ENCODE measurements at places on chromosomes 11 and 22.

DNA sequence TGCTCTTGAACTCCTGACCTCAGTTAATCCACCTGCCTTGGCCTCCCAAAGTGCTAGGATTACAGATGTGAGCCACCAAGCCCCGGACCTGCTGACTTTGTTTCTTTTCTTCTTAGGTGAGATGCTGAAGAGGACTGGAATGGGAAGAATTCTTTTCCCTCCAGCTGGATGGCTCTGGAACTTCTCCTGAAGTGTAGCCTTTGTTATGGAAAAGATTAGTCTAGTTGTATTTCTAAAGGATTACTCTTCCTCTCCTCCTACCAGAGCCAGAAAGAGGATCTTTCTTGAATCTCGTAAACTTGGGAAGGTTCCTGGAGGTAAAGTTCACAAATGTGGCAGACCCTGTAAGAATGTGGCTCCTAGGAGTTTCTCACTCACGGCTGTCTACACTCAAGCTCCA, 95.4 kb upstream of the LARGE1 start:
- DNase-seq: no peak

DNA sequence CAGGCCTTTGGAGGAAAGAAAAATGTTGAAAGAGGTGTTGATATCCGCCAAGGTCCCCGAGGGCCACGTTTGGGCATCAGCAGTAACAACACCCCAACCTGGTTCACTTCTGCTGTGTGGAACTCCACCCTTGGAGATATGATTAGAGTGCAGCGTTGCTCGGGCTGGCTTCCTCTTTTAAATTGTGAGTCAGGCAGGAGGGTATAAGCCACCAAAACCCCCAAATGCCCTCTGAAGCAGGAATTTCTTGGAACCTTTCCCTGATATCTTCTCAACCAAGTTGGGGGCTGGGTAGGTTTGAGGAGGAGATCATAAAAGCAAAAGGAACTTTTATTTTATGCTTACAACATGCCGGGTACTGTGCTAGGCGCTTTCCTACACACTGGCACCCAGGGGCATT, 6.4 kb upstream of the C11orf96 start:
- DNase-seq: no peak

- DNase-seq: no peak
Measured at GRCh38 chr11:45675646-45676045, 10.2 kb upstream of the CHST1 start.

DNA sequence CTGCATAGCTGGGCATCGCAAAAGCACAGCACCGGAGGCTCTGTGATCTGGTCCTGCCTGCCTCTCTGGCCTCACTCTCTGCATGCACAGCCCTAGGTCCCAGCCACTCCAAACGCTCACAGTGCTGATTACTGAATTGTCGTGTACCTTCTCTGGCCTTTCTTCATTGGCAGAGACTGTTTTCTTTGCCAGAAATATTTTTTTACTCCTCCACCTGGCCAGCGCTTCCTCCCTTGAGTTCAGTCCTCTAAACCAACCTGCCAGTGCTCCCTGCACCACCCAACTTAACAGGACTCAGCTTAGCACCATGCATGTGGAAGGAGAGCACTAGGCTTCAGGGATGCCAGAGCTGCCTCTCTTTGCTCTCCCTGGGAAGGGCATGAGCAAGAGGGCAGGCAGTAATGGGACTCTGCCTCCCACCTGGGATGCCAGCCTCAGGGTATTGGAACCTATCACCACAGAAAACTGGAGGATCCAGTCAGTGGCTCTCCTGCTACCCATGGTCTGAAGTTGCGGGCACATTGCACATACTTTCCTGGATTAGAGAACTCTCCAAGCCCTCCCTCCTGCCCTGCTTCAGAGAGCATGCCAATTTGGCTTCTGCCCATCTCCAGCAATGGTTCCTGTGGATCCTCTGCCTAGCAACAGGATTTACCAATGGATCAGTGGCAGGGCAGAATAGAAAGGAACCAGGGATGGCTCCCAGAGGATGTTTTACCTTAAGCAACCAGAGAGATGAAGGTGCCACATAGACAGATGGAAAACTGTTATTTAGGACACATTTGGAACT, 37.0 kb upstream of the GNAZ start:
- DNase-seq: no peak

DNA sequence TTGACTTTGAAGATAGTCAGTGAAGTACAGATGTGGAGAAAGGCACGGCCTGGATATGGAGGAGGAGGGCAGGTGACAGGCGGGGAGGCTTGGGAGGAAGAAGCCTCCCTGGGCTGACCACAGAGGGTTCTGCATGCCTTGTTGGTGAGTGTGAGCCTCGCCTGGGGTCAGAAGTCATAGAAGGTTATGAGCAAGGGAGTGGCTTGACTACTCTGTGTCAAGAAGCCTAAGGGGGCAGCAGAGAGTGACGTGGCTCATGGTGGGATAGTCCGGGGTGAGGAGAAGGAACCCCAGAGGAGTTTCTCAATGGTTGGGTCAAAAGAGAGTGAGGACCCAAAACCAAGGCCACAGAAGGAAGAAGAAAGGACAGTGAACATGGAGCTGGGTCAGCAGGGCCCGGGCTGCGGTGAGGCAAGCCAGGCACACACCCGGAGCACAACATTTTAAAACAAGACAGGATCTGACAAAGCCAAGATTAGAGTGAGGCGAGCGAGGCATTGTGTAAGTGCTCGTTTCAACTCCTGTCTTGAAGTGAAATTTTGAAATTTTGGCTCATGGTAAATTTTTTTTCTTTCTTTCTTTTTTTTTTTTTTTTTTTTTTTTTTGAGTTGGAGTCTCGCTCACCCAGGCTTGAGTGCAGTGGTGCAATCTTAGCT, 31.9 kb downstream of the PDGFB start:
- no peak for DNase-seq

DNA sequence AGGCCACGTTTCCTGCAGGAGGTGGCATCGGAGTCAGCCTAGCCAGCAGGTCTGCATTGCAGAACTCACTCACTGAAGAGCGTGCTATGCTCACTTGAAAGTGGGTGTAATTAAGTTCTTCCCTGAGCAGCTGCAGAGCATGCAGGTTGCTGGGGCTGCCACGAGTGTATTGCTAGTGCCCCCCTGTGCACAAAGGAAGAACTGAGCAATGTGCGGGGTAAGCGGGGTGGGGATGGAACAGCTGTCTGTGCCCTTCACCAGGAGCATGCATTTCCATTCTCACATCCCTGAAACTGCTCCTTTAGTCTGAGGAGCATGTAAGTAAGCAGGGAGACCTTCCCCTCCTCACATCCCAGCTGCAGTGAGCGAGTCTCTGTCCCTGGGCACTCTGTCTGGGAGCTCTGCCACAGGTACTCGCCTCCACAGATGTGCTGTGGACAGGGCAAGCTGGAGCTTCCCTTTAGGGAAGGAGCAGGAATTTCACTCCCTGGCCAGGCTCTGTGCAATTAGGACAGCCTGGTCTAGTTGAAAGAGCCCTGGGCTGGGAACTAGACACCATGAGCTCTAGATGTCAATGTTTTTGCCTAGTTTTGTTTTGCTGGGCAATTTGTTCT, 1031.8 kb downstream of the NTM start:
- no peak for DNase-seq

DNA sequence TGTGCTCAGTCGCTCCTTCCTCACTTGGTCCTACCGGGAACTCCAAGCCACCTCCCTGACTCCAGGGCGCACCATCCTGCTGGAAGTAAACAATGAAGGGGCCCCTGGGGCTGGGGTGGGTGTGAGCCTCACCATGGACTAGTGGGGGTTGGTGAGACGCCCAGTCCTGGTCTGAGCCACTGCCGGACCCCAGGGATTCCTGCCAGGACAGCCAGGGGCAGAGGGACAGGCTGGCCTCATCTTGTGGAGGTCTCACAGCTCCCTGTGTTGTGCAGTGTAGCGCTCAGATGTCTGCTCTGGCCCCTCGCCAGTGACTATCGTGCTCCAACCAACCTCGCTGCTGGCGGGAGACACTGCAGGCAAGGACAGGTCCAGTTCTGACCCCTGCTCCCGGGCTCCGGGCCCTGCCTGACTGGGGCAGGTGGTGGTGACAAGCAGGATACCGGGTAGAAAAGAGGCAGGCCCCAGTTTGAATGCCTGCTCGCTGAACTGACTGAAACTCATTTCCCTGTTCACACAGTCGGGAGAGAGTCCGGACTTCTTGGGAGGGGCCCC, 1021.4 kb downstream of the BRD1 start:
- no peak for DNase-seq

GRCh38 chr11:122847466-122847865, 9.2 kb downstream of the CRTAM start:
- DNase-seq: no peak

DNA sequence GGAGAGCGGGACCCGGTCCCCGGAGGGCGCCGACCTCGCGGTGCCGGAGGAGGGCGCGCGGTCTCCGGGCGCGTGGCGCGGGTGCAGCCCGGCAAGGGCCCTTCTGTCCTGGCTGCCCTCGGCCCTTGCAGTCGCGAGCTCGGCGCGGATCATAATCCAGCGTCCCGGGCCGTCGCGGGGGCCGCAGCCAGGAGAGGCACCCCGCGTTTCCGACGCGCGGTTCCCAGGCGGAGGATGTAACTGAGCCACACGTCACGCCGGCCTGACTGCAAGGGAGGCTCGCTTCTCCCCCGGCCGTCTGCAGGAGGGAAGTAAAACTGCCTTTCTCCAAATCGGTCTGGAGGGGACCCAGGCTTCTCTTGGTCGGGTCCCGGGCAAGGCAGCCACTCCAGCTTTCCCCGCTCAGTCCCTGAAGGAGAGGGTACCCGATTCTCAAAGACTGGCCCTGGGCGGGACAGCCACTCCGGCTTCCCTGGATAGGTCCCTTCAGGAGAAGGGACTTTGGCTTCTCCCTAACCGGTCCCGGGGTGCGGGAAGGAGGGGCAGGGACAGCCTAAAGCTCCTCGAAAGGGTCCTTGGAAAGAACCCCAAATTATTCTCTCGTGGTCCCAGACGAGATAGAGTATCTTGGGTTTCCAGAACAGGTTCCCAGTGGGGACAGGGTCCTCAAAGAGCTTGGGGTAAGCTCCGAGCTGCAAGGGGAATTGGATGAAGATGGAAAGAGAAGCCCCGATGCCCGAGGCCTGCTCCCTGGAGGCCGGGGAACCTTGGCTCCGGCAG, 836 bp downstream of the SPON1 start:
- DNase-seq: no peak

DNA sequence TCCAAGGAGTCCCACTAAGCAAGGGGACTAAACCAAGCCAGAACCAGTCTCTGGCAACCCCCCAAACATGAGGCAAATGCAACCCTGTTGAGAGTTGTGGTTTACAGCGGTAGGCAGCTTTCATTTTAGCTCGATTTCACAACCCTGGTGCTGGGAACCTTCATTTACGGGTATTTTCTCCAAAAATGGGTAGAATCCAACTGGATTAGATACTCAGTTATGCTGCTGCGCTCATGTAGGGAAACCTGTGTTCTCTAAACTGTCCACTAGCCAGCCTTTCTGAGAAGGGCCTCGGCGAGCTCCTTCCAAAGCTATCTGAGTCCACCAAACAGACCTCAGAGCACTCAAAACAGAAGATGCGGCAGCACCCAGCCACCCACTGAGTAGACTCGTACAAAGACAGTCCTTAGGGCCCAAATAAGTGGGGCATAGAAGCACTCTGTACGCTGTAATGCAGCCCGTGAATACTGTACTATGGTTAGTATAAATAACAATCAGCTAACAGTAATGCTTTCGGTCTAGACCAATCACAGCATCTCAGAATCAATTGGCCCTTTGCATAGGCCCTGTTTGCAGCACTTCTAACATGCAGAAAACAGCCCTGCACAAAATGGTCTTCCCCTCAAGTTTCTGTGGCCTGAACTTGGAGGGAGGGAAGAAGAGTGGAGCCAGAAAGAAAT, 104.7 kb downstream of the ETS1 start:
- DNase-seq: no peak

DNA sequence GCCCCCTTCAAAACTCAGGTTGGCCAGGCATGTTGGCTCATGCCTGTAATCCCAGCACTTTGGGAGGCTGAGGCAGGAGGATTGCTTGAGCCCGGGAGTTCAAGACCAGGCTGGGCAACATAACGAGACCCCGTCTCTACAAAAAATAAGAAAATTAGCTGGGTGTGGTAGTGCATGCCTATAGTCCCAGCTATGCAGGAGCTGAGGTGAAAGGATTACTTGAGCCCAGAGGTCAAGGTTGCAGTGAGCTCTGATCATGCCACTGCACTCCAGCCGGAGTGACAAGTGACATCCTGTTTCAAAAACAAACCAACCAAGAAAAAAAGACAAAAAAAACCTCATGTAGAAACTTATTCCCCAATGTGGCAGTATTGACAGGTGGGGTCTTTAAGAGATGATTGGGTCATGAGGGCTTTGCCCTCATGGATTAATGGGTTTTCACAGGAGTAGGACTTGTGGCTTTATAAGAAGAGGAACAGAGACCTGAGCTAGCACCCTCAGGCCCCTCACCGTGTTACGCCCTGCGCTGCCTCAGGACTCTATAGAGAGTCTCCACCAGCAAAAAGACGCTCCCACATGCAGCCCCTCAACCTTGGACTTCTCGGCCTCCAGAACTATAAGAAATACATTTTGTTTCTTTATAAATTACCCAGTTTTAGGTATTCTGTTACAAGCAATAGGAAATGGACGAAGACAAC, 22.3 kb downstream of the LAYN start:
- no peak for DNase-seq

GRCh38 chr11:100789500-100789899, 102.4 kb downstream of the ARHGAP42 start:
- DNase-seq: no peak

GRCh38 chr11:19281041-19281440, 40.3 kb upstream of the E2F8 start:
- no peak for DNase-seq

- DNase-seq: no peak
Measured at GRCh38 chr11:22769081-22769480, 60.5 kb downstream of the SVIP start.

DNA sequence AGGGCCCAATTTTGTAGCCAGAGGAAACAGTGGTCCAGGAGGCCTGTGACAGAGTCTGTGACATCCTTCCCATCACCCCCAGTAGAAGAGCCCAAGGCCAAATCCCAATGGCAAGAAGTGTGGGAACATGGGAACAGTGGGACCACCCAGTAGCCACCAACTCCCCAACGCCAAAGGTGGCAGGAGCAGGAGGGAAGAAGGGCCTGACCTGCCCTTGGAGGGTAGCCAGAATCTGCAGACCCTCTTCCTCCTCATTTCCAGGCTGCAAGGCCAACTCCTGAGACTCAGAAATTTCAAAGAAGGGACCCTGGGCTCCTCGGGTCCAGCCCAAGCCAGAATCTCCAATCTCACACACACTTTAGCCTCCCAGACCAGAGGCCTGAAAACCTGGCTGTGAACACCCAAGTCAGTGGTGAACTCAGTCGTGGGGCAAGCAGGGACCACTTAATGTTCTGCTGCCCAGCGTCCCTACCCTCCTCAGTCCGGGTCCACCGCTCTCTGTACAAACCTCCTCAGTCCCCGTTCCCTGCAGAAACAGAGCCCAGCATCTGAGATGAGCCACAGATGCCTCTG, 6.2 kb downstream of the RAB3IL1 start:
- no peak for DNase-seq
